ENCODE measurements at places on chromosomes 6 and 20. TPM values are rescaled to one million over a fixed set of nuclear protein-coding genes. Genes with fewer than 3 reads are reported as not detected.

HDGFL1 gene
- not detected for polyA plus RNA-seq

NRSN1 gene
- polyA plus RNA-seq, result 130 TPM

ZNF311 gene
- 0.77 TPM for polyA plus RNA-seq

STXBP5 gene
- 8.6 TPM for polyA plus RNA-seq

HTR1E gene
- polyA plus RNA-seq, result 0.58 TPM

LBP gene
- polyA plus RNA-seq, result not detected

OR11A1 gene
- not detected for polyA plus RNA-seq

DCDC2 gene
- 0.40 TPM for polyA plus RNA-seq

NOTCH4 gene
- polyA plus RNA-seq, result 1.3 TPM

ERVFRD-1 gene
- polyA plus RNA-seq, result not detected

RAD21L1 gene
- polyA plus RNA-seq, result not detected

KCNQ2 gene
- polyA plus RNA-seq, result 8.7 TPM

PPP1R14C gene
- 9.2 TPM for polyA plus RNA-seq

MOXD1 gene
- polyA plus RNA-seq, result not detected

ITCH gene
- 28.9 TPM for polyA plus RNA-seq

CRIP3 gene
- polyA plus RNA-seq, result 2.4 TPM

SDHAF4 gene
- polyA plus RNA-seq, result 20.1 TPM

MCHR2 gene
- polyA plus RNA-seq, result not detected

CHRNA4 gene
- polyA plus RNA-seq, result 2.5 TPM
